CD4-positive, alpha-beta memory T cell (primary cell): ENCODE measurements at places on chromosomes 1 and 21.

GRCh38 chr1:194378517-194378916 is 1192.1 kb upstream of the B3GALT2 start:
- no peak for DNase-seq

GRCh38 chr1:17890056-17890814 is 135.1 kb downstream of the ACTL8 start:
- DNase-seq: no peak

GRCh38 chr1:61682891-61683290 is 42.0 kb downstream of the TM2D1 start:
- no peak for DNase-seq

DNA sequence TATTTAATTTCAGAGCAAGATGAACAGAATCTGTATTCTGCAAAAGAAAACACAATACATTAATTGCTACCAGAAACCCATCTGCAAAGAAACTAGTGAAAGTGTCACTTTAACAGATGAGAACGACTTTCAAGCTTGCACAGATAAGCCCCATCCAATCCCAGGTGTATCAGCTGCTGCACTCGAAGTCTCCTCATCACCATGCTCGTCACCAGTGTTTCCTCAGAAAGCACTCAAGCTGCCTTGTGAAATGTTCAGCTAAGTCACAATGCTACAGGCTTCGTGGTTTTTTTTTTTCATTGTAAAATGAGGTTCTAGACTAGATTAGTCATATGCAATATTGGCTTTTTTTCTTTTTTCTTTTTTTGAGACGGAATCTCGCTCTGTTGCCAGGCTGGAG is 3.3 kb upstream of the TOMM20 start:
- no peak for DNase-seq
